ENCODE measurements at places on chromosomes 4 and X.

- DNase-seq: no peak
These were observed 90.7 kb downstream of the CDS1 start for GRCh38 chr4:84673475-84674240.

DNA sequence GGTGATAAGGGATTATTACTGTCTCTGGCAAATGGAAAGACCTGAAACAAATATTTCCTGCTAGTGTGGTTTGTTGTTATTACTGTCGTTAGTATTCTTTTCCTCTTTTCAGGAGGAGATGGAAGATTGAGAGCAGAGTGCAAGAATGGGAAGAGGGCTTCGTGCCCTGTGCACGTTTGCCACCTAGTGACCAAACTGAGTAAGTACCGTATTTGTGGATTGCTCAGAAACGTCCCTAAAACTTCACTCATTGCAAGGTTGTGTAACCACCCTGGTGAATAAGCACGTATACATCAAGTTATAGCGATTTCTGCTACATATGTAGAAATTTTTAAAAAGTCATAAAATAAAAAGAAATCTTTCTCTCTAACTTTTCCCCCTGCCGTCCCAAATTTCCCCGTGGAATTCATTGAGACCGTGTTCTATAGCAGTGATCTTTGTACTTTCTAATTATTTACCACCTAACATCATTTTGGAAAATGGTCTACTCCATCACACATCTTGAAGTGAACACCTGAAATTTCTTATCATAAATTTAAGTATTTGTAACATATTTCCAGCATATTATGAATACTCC lies 24.3 kb downstream of the LINC00632 start:
- no peak for DNase-seq

- DNase-seq: no peak
These were observed 5.7 kb downstream of the ZNF275 start for GRCh38 chrX:153339662-153340061.

GRCh38 chr4:124650614-124651013 lies 61.9 kb downstream of the ANKRD50 start:
- DNase-seq: no peak

GRCh38 chr4:74292111-74292870 lies 16.0 kb upstream of the EPGN start:
- no peak for DNase-seq

DNA sequence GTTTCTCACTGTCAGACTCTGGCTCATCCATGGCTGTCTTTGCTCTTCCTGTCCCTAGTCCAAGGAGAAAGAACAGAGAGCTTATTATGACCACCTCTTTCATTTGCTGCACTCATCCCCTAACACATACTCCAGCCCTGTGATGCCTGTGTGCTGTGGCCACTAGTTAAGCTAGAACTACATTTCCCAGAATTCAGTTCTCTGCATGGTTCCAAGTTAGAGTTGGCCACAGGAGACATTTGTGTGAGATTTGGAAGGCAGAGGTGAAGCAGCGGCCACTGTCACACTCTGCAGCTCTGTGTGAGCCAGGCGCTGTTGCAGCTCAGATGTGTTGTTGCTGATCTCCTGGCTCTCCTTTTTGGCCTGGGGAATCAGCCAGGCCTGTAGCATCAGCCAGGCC lies 188.2 kb upstream of the ATP6AP2 start:
- DNase-seq: no peak

GRCh38 chr4:6250235-6250983 lies 19.2 kb upstream of the WFS1 start:
- DNase-seq: no peak

GRCh38 chrX:136215559-136215958 lies 35.6 kb downstream of the MAP7D3 start:
- DNase-seq: no peak

GRCh38 chr4:110122201-110122600 lies 76.2 kb downstream of the ELOVL6 start:
- no peak for DNase-seq

DNA sequence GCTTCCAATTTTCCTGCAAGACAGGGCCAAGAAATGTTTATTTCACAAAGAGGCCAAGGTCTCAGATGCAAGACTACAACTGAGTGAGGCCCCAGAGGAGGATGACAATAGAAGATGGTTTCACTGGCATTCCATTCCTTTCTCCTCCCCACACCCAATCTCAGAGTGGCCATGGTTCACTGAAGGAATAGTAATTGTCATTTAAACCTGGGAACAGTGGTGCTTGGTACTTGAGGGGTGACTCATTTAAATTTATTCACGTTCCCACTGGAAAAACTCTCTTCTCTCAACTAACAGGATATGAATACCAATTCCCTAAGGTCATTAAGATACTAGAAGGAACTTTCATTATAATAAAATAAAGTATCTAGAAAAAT lies 35.3 kb upstream of the CXCL8 start:
- DNase-seq: no peak

- no peak for DNase-seq
These were observed 77.0 kb upstream of the C4orf50 start for GRCh38 chr4:6095023-6095752.

GRCh38 chrX:24899391-24899790 lies 116.4 kb downstream of the ARX start:
- DNase-seq: no peak

- DNase-seq: no peak
These were observed 104.0 kb upstream of the ACTRT1 start for GRCh38 chrX:128156204-128156603.

DNA sequence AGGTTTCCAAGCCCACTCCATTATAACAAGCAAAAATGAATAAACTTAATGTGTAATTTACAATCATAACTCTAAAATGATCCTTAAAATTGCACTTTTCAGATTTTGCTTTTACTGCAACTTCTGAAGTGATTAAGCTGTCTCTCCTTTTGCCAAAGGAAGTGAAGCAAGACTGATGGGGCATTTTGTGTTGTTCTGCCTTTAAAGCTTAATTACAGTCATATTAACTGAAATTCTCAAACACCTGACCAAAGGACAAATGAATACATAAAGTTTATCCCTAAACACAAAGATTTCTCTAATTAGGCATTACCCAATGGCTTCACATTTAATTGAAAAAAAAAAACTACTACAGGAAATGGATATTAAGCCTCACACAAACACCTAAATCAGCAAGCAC lies 101.8 kb downstream of the ATP11C start:
- no peak for DNase-seq

DNA sequence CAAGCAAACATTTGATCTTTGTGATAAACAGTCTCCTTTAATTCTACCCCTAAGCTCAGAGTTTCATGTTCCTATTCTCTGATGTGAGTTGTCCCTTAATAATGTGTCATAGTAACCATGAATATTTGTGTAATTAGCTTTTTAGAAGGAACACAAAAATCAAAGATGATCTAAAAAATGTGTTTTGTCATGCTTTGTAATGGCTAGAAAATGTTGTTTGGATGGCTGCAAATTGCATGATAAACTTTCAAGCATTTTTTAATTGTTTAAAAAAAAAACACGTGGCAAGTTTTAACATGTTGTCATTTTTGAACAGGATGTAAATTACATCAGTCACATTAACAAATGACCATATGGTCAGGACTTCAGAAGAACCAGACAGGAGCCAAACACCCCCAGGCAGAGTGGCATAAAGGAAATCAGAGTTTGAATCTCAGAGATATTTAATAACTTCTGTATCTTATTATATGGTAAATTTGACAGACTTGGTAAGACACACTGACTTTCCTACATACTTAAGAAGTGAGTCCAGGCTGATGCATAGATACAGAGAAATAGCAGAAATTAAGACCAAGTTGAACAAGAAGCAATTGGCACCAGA lies 223.9 kb upstream of the VEGFC start:
- no peak for DNase-seq

DNA sequence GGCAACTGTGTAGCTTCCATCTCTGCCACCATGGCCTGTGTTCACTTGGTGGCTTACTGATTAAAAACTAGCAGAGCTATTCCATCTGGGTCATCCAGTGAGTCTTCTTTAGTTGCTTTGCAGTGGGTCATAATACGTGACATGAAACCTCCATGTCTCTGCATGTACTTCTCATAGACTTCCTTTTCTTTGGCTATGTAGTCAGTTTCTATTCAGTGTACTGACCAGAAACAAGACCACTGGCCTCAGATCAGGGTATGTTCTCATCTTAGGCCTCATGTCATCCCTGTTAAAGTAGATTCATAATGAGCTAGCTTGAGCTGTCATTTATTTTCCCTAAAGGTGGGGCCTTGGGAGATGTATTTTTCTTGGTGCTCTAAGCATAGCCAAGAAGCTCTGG lies 195.2 kb downstream of the CCNG2 start:
- no peak for DNase-seq

- no peak for DNase-seq
These were observed 41.3 kb upstream of the CCKAR start for GRCh38 chr4:26531491-26532116.

- no peak for DNase-seq
These were observed 21.6 kb downstream of the PNMA6E start for GRCh38 chrX:153379508-153379907.

DNA sequence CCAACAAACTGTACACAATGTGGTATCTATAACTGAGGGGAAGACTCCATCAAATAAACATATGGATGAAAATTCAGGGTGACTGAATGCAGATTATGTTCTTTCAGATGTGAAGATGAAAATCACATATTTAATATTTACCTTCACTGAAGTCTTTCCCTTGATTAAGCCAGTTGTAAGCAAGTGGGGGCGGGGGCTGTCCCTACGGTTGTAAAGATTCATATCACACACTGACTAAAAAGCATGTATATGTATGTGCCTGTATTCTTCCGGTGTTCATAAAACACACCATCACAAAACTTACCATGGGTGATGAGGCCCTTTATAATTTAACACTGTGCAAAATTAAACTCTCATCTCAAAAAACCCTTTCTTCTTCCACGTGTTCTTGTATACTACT lies 1.3 kb downstream of the TAB3 start:
- no peak for DNase-seq

DNA sequence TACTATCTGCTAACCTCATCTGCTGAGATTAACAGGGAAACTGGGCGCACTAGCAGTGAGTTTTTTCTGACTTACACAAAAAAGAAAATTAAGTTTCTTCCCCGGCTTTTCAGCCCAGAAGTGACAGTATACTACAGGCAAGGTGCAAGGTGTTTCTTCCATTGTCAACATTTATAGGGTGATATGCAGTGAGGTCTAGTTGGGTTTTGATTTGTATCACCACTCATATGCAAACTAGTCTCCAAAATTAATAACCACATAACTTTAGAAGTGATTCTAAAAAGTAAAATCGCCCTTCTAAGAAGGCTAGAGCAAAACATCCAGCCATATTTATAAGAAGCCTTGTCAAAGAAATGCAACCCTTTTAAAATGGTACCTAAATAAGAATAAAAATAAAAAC lies 640.1 kb downstream of the ARAP2 start:
- DNase-seq: no peak

DNA sequence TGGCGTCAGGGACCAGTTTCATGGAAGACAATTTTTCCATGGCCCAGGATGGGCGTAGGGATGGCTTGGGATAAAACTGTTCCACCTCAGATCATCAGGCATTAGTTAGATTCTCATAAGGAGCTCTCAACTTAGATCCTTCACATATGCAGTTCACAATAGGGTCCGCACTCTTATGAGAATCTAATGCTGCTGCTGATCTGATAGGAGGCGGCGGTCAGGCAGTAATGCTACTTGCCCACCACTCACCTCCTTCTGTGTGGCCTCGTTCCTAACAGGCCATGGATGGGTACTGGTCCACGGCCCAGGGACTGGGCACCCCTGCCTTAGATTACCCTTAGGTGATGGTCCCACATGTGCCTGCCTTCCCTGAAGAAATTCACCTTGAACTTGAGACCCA lies 28.8 kb upstream of the ENPP6 start:
- no peak for DNase-seq

DNA sequence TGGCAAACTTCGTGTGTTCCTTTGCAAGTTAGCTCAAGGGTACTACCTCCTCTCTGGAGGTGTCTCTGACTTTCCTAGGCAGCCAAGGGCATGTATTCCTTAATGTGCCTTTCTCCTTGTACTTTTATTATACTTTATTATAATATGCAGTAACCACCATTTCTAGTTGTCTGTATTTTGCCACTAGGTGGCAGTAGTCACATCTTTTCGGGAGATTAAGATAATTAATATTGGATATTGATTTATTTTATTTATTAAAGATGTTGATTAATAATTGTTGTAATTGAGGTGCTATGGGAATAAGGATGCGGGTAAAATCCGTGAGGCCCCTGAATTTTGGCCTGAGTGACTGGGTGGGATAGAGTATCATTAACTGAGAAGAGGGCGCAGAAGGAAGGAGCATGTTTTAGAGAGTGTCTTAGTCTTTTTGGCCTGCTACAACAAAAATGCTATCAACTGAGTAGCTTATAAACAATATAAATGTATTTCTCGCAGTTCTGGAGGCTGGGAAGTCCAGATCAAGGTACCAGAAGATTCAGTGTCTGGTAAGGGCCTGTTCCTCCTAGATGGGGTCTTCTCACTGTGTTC lies 153.3 kb downstream of the TMEM164 start:
- no peak for DNase-seq

DNA sequence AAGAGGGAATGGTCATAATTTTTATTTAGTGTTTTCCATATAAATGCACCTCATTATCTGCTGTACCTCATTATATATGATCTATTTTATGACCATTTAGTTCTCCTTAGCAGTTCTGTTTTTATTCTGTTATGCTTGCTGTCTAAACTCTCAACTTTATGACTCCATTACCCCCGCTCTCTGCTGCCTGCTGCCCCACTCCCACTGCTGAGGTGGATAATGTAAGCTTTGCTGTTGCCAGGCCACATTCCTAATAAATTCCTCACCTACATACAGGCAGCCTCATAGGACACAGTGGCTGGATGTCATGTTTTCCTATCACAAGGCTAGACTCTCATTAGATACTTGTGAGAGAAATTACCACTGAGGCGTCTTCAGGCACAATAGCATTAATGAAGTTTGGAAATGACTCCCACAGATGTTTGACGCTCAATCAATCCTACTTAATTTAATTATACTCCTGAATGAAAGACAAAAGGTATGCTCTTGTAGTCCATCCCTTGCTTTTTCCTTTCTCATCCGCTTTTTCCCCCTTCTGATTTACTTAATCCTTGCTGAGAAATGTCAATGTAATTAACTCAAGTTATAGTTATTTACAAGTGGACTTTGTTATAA lies 497.5 kb upstream of the IGFBP7 start:
- DNase-seq: no peak

GRCh38 chrX:72201836-72202536 lies 20.4 kb downstream of the PIN4 start:
- no peak for DNase-seq

DNA sequence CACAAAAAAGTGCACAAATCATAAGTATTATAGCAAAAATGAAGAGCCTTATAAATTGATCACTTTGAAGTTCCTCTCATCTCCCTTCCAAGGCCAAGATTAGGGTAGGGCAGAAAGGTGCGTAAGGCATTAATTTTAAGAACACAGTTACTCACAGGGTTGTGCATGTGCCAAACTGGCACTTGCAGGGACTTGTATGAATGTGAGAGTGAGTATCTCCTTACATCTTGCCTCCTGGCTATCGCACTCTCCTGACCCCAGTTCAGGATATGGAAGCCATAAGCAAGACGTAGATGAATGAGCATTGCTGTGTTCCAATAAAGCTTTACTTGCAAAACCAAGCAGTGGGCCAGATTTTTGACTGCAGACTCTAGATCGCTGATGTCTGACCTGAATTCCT lies 510.1 kb upstream of the AADAT start:
- no peak for DNase-seq

All from stimulated activated naive B cell treated with anti-CD40 and anti-IgM and Interleukin-4, amounts not matched to agents 10 μg/mL and 1 μg/mL and 100 μg/mL, for 72 hours (primary cell).